Activated T-cell treated with anti-CD3 and anti-CD28 coated beads, Interleukin-2, amount 50 U/mL, for 72 hours (primary cell): ENCODE measurements at places on chromosomes 2 and 18.
A peak's percentile ranks its signal among the peaks of the same experiment; 100 is the strongest.

GRCh38 chr18:57333940-57334339 lies 18.4 kb upstream of the ST8SIA3 start:
- H3K36me3 ChIP-seq: no peaks in the 10 kb centered on the region
- DNase-seq: no peak
- no peaks in the 10 kb centered on the region for H3K4me1 ChIP-seq
- H3K27ac ChIP-seq: no peak overlapping the region
- no peaks in the 10 kb centered on the region for H3K27me3 ChIP-seq
- no peak overlapping the region for H3K4me3 ChIP-seq

DNA sequence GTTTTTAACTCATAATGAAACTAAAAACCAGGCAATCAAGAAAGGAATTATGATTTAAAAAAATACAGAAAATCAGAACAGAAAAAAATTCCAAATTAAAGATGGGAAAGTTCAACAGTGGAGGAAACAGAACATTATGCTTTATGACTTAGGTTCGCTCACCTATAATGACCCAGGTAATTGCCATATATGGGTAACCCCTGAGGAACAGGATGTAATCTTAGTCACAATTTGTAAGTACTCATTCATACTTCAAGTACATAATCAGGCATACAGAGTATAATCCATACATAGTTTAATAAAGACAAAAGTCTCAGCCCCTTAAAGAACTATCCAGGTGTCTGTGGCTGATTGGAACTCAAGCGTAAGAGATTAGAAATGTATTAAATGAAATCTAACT lies 159.6 kb downstream of the AFF3 start:
- no peak for DNase-seq
- no peaks in the 10 kb centered on the region for H3K4me1 ChIP-seq
- no peaks in the 10 kb centered on the region for H3K36me3 ChIP-seq

- no peak overlapping the region for H3K4me3 ChIP-seq
- no peaks in the 10 kb centered on the region for H3K27me3 ChIP-seq
- no peaks in the 10 kb centered on the region for H3K36me3 ChIP-seq
- no peak for DNase-seq
- no peak overlapping the region for H3K27ac ChIP-seq
Observed at GRCh38 chr2:108855194-108855593, 68.6 kb downstream of the CCDC138 start.

DNA sequence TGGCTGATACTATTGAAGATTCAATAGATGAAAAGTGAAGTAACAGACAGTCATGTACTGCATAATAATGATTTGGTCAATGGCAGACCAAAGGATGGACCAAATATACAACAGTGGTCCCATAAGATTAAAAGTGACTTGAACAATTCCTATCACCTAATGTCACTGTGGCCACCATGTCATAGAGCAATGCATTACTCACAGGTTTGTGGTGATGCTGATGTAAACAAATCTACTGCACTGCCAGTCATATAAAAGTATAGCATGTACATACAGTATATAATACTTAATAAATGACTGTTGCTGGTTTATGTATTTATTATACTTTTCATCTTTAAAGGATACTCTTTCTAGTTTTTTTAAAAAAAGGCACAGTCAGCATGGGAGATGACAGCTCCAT lies 99.9 kb downstream of the USP34 start:
- no peak overlapping the region for H3K4me3 ChIP-seq
- peaks cover 31% of the 10 kb centered on the region for H3K36me3 ChIP-seq
- no peak for DNase-seq
- no peaks in the 10 kb centered on the region for H3K27me3 ChIP-seq
- H3K27ac ChIP-seq: no peak overlapping the region

GRCh38 chr2:58035352-58035751 lies 11.3 kb upstream of the VRK2 start:
- H3K27ac ChIP-seq: peak overlapping the region; percentile 68
- H3K36me3 ChIP-seq: no peaks in the 10 kb centered on the region
- H3K4me3 ChIP-seq: no peak overlapping the region
- peaks cover 6% of the 10 kb centered on the region for H3K4me1 ChIP-seq
- DNase-seq: no peak

GRCh38 chr18:55893948-55894347 lies 306.0 kb upstream of the TCF4 start:
- H3K27me3 ChIP-seq: no peaks in the 10 kb centered on the region
- H3K4me3 ChIP-seq: no peak overlapping the region
- H3K4me1 ChIP-seq: no peaks in the 10 kb centered on the region
- no peaks in the 10 kb centered on the region for H3K36me3 ChIP-seq

DNA sequence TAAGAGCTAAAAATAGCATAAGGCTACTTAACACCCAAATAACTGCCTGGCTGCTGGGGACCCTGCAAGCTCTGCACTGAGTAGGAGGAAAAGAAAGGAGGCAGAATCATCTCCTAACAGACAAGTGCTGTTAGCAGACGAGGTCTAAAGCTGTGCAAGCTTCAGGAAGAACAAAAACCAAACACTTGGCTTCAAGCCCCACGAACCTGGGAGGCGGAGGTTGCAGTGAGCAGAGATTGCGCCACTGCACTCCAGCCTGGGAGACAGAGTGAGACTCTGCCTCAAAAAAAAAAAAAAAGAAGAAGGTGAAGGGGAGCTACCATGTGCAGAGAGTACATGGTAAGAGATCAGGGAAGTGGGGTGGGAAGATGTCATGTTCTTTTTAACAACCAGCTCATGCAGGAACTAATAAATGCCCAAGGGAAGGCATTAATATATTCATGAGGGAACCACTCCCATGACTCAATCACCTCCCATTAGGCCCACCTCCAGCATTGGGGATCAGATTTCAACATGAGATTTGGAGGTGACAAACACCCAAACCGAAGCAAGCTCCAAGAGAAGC lies 28.8 kb upstream of the INO80C start:
- no peak for DNase-seq
- peaks cover 3% of the 10 kb centered on the region for H3K36me3 ChIP-seq
- peaks cover 54% of the 10 kb centered on the region for H3K27me3 ChIP-seq

DNA sequence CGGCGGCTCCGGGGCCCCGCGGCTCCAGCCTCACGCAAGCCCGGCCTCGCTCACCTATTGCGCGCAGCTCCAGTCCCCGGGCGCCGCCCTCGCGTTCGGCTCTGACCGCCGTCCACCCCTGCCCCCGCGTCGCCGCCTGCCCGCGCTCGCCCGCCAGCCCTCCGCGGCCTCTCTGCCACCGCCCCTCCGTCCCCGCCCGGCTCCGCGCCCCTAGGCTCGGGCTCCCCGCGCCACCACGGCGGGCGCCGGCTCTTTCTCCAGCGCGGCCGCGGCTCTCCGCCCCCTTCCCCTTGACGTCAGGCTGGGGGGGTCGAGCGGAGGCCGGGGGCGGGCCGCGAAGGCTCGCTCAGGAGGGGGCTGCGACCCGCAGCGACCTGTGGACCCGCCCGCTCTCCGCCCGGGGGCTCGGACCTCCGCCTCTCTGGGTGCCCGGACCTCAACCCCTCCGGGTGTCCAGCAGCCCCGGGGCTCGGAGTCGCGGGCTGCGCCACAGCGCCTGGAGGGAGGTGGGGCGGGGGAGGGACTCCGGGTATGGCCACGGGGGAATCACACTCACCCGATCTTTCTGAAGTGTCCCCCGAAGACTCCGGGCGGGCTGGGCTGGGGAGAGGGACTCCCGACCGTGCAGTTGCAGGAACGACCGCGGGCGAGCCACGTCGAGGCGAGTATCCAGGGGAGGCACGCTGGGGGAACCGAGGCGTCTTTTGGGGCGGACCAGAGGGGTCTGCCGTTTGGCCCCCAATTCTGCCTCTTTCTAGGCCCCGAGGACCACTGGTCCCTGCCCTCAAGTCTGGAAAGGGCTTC lies at the start of gene SEMA4C:
TSS of gene SEMA4C (minus strand) at position 259 of the 804 bp plus-strand sequence. CDS start 2,194 bp downstream, outside the sequence.
- DNase-seq: peak; percentile 52
- H3K36me3 ChIP-seq: peaks cover 2% of the 10 kb centered on the region
- H3K4me3 ChIP-seq: peak within 1 kb of the TSS; percentile 83
- H3K27ac ChIP-seq: no peak within 1 kb of the TSS

GRCh38 chr2:75525434-75526310 lies 35.1 kb downstream of the EVA1A start:
- peaks cover 38% of the 10 kb centered on the region for H3K27me3 ChIP-seq
- H3K4me1 ChIP-seq: peaks cover 4% of the 10 kb centered on the region
- H3K4me3 ChIP-seq: no peak overlapping the region

- H3K27ac ChIP-seq: no peak overlapping the region
- H3K36me3 ChIP-seq: no peaks in the 10 kb centered on the region
- H3K4me1 ChIP-seq: no peaks in the 10 kb centered on the region
- no peak for DNase-seq
Observed at GRCh38 chr2:85988175-85988913, 99.6 kb upstream of the ST3GAL5 start.

DNA sequence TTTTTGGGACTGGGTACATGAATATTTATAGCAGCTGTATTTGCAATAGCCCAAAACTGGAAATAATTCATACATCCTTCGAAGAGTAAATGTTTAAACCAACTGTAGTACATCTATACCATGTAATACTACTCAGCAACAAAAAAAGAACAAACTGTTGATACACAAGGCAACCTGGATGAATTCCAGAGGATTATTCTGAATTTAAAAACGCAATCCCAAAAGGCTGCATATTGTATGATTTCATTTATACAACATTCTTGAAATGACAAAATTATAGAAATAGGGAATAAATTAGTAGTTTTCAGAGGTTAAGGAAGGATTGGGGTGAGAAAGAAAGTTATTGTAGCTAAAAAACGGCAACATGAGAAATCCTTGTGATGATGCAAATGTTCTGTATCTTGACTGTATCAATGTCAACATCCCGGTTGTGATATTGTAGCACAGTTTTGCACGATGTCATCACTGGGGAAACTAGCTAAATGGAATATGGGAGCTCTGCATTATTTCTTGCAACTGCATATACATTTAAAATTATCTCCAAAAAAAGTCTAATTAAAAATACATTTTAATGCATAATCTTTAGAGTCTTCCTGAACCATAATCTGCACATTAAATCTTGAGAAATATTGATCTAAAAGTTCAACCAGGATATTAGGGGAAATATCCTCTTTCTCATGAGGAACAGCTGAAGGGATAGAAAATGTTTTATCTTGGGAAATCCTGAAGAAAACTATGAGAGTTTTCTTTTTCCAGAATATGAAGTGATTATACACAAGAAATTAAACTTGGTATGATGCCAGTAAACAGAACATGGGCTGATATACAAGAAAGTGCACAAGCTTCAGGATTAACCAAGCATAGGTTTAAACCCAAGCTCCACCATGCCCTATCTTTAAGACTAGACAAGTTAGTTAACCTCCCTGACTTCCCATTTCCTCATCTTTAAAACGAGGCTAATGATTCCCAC lies 21.9 kb downstream of the EVA1A start:
- no peaks in the 10 kb centered on the region for H3K4me1 ChIP-seq
- H3K4me3 ChIP-seq: no peak overlapping the region
- H3K27me3 ChIP-seq: peaks cover 16% of the 10 kb centered on the region
- no peak for DNase-seq
- no peaks in the 10 kb centered on the region for H3K36me3 ChIP-seq

DNA sequence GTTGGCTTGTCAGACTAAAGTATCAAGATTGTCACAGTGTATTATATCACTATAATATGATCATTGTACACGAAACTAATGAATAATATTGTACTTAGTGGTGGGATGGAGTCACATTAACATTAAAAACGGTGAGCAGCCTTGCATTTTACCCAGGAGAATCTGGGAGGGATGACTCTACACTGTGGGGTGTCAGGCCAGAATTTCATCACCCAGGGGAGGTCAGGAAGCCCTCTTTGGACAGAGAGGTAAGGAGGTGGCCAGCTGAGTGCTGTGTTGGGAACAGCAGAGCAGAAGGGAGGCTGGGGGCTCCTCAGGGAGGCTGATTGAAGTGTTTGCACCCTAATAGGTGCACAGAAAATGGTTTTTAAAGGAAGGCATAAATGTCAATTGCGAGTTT lies 33.0 kb downstream of the CDCA7 start:
- H3K27me3 ChIP-seq: peaks cover 4% of the 10 kb centered on the region
- no peak overlapping the region for H3K4me3 ChIP-seq
- DNase-seq: no peak
- H3K27ac ChIP-seq: no peak overlapping the region

DNA sequence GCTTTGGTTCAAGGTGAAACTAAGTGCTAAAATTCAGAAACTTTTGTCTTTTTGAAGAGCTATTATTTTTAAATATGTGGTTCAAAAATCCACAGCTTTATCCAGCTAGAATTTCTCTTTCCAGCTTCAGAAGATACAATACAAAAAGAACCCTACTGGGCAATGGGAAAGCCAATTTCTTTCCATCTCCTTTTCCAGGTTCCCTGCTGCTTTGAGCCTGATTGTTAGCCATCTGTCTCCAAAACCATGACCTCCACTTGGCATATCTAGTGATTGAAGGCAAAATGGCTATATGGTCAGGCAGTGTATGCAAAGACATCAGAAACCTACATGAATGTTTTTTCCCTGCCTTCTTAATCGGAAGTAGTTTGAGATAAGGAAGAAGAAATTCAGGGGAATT lies 134.1 kb downstream of the KCNH7 start:
- DNase-seq: no peak
- no peaks in the 10 kb centered on the region for H3K36me3 ChIP-seq
- H3K27ac ChIP-seq: no peak overlapping the region
- H3K4me3 ChIP-seq: no peak overlapping the region
- H3K27me3 ChIP-seq: no peaks in the 10 kb centered on the region

DNA sequence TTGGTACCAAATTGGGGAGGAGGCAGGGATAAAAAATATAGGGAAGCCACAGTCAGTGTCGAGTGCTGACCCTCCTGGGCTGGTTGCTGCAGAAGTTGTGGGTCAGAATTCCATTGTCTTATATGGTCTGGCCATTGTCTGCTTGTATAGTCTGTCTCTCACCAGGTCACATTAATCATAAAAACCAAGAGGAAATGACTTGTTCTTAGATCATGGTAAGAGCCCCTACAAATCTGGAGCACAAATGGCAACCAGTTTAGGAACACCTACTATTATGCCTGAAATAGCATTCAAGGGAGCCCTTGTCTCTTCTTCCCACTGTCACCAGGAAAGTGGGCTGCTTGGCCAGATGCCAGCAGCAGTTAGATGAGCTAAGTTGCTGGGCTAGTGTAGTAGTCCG lies 119.7 kb upstream of the RMP24 start:
- H3K4me3 ChIP-seq: no peak overlapping the region
- H3K4me1 ChIP-seq: no peaks in the 10 kb centered on the region
- H3K27ac ChIP-seq: no peak overlapping the region
- no peak for DNase-seq

- H3K27ac ChIP-seq: no peak overlapping the region
- no peak for DNase-seq
- no peaks in the 10 kb centered on the region for H3K4me1 ChIP-seq
- peaks cover 2% of the 10 kb centered on the region for H3K36me3 ChIP-seq
- no peaks in the 10 kb centered on the region for H3K27me3 ChIP-seq
- no peak overlapping the region for H3K4me3 ChIP-seq
Observed at GRCh38 chr2:240507060-240507777, 50.6 kb downstream of the ANKMY1 start.
